Mesenteric fat pad (tissue), 1 donor: ENCODE measurements at places on chromosomes 11 and 22. TPM values are rescaled to one million over a fixed set of nuclear protein-coding genes. Genes with fewer than 3 reads are reported as not detected.
A peak's percentile ranks its signal among the peaks of the same experiment; 100 is the strongest.

The GUCY1A2 gene
- 6.9 TPM for total RNA-seq

The KRTAP5-7 gene
- total RNA-seq = 0.39 TPM

The KCNJ1 gene
- total RNA-seq = not detected

The FOXRED1 gene
- total RNA-seq = 22.2 TPM

The CABP4 gene
- total RNA-seq = 3.8 TPM

The KCNJ5 gene
- 4.6 TPM for total RNA-seq

The GSTT2 gene
- not detected for total RNA-seq

The ISX gene
- not detected for total RNA-seq

The DEUP1 gene
- total RNA-seq = not detected

The IFTAP gene
- 11.3 TPM for total RNA-seq

DNA sequence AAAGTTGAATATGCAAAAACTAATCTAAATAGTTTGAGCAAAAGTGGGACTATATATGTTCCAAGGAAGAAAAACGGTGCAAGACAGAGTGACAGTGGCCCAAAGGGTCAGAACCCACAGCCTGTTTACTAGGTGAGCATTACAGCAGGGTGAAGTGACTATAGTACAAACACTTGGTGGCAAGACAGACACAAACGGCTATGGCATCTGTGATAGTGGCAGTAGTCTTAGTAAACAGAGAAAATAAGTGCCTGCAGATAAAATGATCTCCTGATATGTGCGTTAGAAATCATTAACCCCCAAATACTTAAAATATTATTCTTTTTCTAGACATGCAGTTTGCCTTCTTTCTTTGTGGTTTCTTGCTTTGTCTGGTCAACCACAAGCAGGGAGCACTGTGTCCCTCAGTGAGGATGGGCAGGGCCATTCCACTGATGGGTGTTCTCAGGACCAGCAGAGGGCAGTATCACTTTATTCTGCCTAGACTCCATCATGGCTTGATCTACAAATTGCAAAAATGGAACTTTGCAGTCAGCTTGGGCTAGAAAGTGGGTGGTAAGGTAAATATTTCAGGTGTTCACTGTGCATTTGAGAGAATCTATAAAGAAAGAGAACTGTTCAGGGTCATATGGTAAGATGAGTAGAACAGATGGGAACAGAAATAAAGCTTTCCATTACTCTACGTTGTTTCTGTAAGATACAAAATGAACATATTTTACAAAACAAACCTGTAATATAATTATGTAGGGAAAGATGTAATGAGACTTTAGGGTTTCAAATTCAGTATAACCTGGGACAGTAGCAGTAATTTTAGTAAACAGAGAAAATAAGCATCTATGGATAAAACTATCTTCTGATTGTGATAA, 198.2 kb downstream of the SWAP70 start:
- DNase-seq = no peak

GRCh38 chr22:50671641-50672040, 982 bp upstream of the SHANK3 start:
- DNase-seq = no peak

- DNase-seq = no peak
Measured at GRCh38 chr11:34405079-34405858, 33.5 kb upstream of the CAT start.

GRCh38 chr11:118694185-118694584, 14.7 kb upstream of the TREH start:
- DNase-seq = peak; percentile 53

DNA sequence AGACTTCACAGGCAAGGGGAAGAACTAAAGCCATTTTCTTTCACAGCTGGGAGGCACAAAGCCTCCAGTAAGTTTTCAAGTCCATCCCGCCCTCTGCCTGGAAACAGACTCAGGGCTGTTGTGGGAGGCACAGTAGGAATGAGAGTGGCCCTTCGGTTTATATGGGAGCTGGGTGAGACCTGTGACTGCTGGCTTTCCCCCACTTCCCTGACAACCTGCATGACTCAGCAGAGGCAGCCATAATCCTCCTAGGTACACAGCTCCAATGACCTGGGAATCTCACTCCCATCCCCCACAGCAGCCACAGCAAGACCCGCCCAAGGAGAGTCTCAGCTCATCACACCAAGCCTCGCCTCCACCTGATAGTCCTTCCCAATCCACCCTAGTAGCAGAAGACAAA, 12.1 kb upstream of the TMEM45B start:
- DNase-seq = no peak

GRCh38 chr11:69210310-69211035, 54.7 kb downstream of the SMIM38 start:
- DNase-seq = peak; percentile 86

DNA sequence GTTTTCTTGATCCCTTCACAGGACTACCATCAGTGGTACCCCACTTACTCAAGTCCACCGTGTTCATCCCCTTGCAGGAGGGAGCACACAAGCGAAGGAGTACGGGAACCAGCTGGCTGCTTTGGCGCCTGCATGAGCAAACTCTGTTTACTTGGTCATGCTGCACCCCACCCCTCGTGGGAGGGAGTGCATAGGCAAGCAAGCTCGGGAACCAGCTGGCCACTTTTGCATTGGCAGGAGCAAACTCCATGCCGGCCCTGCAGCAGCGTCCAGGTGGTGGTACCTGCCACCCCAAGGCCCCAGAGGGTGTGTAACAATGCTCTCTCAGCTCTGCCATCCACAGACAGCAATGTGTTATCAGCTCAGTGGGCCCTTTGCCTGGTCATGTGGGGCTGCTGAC, 737.8 kb downstream of the FAM181B start:
- DNase-seq = no peak

- DNase-seq = no peak
Measured at GRCh38 chr11:113448316-113448677, 26.9 kb downstream of the DRD2 start.

DNA sequence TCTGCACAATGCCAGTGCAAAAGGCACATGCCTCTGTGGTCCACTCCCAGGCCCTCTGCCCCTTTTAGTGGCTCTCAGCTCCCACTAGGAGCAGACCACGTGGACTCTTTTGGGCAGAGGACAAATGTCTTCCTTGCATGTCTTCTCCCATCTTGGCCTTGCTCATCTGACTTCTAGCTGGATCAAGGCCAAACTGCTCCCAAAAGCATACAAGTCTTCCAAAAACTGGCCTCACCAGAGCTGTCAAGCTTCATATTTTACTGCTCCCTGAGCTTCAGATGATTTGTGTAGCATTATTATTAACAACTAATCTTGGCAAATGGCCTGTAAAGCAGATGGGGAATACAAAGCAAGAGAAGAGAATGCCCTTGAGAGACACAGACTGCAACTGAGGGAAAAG, 6.9 kb downstream of the SMPD1 start:
- peak; percentile 26 for DNase-seq

DNA sequence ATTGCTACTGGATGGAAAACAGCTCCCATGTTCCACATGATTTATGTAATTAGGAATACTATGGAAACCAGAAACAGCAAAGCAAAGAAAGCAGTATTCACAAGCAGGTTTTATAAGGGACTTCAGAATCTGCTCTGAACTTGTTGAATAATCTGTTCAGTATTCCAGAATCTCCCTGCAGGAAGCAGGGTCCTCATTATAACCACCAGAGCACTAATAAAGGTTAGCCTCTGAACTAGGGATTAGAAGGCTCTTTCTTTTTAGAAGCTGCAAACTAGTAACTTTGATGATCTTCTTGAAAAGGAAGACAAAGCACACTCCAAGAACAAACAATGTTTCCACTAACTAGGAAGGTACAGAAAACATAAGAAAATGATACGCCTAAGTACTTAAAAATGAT, 125.8 kb downstream of the DCDC1 start:
- DNase-seq = no peak

- DNase-seq = no peak
Measured at GRCh38 chr11:76131671-76132631, 74.4 kb downstream of the WNT11 start.

DNA sequence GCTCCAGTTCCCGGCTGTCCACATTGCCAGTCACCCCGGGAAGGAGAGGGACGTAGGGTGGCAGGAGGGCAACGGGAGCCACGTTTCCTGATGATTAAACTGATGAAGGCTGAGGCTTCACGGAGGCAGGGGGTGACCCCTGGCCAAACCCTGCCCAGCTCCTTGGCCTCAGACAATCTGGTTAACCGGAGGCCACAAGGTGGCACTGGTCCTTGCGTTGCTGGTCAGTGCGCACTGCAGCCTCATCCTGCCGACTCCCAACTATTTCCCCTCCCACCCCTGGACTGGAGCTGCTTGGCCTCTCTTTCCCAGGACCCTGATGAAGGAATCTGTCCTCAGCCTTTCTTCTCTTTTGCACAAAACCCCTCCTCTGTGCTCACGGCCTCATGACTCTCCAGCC, 75.3 kb downstream of the PDE2A start:
- DNase-seq = no peak

DNA sequence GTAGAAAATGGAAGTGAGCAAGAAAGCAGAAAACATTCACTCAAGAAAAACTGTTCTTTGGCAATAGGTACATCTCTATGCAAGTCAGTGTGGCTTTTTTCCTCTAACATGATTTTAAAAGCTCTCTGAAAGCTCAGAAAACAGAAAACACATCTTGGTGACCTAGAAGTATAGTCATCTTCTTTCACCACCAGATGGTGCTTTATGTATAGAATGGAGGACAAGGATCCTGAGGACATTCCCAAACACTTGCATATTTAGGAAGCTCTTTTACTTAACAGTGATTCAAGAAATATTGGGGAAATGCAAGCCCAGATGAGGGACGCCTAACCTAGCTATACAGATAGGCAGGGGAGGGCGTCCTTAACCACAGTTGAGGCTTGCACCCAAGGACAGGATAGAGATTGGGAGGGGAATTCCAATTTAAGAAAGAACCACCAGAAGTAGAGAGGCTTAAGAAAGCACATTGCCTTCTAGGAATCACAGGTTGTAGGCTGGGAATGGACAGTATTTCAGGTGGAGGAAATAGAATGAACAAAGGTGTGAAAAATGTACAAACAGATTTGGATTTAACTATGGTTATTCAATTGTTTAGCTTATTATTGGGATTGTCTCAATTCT, 13.8 kb upstream of the CCDC81 start:
- no peak for DNase-seq

DNA sequence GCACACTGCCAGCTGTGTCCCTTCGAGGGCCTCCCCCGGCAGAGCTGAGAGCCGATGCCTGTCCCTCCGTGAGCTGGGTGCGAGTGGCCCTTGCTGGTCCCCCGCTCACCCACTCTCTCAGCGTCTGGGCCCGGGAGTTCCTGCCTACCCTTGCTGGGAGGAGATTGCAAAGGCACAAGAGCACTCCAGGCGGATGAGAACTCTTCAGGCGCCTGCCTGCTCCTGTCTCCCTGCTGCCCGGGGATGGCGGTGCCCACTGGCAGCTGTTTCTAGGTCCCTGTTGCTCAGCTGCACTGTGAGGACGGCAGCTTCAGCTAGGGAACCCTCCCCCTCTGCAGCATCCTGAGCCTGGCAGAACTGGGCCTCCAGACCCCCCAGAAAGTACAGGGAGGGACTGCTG, 61.1 kb downstream of the FLRT1 start:
- DNase-seq = no peak

DNA sequence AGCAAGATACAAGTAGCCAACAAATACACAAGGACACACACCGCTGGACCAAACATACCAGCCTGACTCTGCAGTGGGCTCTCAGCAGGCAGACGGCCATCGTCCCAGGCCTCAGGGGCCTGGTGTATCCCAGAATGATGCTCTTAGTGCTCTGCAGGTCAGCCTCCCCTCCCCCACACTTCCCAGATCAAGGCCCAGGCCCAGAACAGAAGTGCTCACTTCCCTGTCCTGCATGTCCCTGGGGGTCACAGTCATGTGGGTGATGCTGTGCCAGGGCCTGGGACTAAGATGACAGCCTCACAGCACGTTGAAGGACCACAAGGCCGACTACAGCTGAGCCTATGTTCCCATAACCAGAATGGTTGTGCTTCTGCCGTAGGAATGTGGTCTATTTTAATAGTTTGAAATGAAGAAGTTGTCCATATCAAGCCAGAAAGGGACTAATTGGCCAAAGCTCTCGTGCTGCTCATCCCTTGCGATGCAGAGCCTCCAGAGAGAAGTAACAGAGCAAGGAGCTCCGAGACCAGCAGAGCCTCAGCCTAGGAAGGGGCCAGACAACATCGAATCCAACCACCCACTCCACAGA, 48.6 kb downstream of the GAB4 start:
- DNase-seq = no peak

DNA sequence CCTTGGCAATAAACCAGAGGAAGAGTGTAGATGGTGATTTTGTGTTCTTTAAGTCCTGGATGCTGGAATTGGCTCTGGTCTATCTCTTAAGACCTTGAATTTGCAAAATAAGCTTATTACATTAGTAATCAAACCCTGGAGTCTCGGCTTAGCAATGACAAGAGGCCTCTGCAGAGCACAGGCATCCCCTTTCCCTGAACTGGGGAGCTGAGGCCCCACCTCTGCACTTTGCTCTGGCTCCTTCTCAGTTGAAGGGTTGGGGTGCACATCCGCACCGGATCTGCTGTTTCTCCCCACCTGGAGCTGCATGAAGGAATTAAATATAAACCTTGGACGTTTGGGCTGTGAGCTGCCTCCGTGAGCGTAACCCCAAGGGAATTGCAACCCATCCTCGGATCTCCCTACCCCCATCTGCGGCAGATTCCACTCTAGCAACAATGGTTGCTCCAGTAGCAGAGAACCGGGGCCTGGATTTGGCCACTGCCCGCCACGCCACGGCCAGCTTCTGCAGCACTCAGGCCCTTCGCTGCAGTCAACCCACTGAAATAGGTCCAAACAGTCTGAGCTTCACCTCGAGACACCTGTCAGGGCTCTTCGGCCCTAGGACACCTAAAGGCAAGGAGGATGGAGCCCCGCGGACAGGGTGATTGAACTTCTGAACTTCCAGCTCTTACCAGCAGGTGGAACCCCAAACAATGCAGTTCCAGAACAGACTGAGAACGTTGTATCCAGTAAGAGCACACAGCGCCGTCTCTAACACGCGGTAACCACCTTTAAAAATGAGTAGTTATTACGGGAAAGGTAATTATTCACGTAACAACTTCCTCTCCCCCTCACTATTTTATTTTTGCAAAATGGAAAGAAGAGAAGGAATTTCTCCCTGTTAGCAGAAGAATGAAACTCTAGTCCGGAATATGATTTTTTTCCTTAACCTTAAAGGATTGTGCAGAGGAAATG, 54.8 kb upstream of the CAPRIN1 start:
- DNase-seq = no peak

DNA sequence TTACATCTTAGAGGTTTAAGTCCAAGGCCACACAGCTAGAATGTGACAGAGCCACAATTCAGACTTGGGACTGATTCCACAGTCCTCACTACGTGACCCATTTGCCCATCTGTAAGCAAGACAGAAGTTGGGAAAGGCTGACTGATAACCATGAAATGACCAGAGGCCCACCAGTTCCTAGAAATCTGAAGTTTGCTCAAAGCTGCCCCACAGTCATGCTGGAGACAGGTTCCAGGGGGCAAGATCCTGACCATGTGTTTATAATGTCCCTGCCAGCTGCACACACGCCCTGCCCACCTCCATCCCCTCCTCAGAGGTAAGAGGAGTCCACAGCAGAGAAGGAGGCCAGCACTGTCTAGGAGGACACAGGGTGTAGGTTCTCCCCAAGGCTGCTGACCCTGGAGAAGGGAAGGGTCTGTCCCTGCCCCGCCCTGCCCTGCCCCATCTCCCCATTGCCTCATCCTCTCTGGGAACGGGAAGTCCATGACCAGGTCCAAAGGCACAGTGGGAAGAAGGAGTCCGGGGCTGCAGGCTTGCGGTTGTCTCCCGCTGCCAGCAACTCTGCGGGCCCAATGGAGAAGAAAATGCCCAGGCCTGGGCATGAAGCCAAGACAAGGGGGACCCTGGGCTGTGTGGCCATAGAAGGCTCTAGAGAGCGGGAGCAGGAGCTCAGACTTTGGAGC, 11.9 kb upstream of the OAF start:
- no peak for DNase-seq

GRCh38 chr11:100964435-100964834, 165.2 kb downstream of the PGR start:
- DNase-seq = no peak

GRCh38 chr11:71483692-71484091, 30.7 kb downstream of the NADSYN1 start:
- peak; percentile 8 for DNase-seq
